ENCODE measurements at places on chromosomes 6 and 20.

DNA sequence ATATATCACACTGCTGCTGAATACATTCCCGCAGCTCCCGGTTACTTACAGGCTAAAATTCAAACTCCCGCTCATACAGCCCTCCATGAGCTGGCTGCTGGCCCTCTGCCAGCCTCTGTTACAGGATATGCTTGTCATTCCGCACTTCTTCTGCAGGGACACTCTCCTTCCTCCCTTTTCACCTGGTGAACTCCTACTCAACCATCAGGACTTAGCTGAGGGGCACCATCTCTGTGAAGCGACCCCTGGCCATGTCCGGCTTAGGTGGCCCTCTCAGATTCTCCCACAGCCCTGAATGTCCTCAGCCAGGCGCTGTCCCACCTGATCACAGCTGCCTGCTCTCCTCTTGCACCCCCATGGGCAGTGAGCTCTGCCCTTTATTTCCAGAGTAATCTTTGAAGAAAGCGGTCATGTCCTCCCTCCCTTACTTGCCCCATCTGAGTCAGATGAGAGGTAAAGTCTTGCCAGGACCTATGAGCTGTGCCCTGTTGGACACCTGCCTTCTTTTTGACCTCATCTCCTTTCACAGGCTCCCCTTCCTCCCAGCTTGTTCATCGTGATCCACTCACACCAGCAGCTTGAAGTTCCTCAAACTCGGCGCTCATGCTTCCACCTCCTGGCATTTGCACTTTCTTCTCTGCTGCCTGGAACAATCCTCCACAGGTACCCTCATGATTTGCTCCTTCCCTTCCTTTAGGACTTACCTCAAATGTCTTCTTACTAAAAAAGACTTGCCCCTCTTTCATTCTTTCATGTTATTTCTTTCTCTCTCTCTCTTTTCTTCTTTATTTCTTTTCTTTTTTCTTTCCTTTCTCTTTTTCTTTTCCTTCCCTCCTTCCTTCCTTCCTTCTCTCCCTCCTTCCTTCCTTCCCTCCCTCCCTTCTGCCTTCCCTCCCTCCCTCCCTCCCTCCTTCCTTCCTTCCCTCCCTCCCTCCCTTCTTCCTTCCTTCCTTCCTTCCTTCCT lies 5.6 kb downstream of the CYP24A1 start:
- no peak for DNase-seq

GRCh38 chr6:148448369-148449012 lies 105.9 kb downstream of the SASH1 start:
- peak; percentile 21 for DNase-seq

GRCh38 chr6:11043378-11043960 lies 636 bp downstream of the ELOVL2 start:
- DNase-seq = no peak

DNA sequence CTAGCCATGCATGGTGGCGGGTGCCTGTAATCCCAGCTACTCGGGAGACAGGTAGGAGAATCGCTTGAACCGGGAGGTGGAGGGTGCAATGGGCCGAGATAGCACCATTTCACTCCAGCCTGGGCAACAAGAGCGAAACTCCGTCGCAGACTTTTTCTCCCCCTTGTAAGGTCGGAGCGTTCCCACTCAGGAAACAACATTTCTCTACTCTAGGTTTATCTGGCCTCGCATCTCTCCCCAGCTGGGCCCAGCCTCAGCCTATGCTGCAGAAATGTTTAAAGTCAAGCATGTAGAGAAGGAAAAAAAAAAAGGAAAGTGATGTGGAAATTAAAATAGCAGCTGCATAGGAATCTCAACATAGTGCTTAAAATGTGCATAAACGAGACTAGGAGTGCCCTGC lies 172.3 kb downstream of the TRIM27 start:
- no peak for DNase-seq

- DNase-seq = no peak
Measured at GRCh38 chr6:134015719-134016557, 36.5 kb downstream of the SLC2A12 start.
